Stimulated activated CD4-positive, alpha-beta T cell treated with anti-CD3 and anti-CD28 coated beads, TNF-alpha, amount 100 ng/mL, for 4 hours (primary cell): ENCODE measurements at places on chromosomes 2 and 18.
A peak's percentile ranks its signal among the peaks of the same experiment; 100 is the strongest.

GRCh38 chr2:37454851-37455762 is 110.7 kb downstream of the QPCT start:
- no peak for DNase-seq

GRCh38 chr2:31003749-31004148 is 134.5 kb downstream of the GALNT14 start:
- DNase-seq, result no peak

DNA sequence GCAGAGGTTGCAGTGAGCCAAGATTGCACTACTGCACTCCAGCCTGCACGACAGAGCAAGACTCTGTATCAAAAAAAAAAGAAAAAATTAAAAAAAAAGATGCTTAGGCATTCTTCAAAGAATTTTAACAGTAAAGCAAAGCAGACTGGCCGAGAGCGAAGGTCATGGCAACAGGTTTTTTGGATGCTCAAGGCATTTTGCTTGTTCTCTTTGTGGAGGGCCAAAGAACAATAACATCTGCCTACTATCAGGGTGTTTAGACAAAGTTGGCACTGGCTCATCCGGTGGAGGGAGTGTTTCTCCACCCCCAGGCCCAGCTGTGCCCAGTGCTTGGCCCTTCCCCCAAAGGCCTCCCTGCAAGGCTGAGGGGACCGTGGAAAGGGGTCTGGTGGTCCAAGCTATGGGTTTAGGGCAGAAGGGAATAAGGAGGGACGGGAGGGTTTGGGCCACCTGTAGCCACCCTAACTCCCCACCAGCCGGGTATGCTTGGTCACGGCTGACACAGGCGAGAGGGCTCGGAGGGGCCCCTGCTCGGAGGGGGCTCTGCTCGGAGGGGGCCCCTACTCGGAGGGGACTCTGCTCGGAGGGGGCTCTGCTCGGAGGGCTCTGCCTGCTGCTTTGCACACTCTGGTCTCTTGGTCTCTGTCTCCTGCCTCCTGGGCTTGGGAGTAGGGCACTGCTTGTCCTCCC is 26.7 kb upstream of the ALLC start:
- DNase-seq, result no peak

GRCh38 chr2:71277536-71278103 is 50.7 kb upstream of the PAIP2B start:
- no peak for DNase-seq

GRCh38 chr2:241933179-241933911 is 63.8 kb downstream of the RTP5 start:
- DNase-seq, result no peak

- peak; percentile 50 for DNase-seq
Observed at GRCh38 chr2:19863303-19864041, 38.3 kb downstream of the TTC32 start.

DNA sequence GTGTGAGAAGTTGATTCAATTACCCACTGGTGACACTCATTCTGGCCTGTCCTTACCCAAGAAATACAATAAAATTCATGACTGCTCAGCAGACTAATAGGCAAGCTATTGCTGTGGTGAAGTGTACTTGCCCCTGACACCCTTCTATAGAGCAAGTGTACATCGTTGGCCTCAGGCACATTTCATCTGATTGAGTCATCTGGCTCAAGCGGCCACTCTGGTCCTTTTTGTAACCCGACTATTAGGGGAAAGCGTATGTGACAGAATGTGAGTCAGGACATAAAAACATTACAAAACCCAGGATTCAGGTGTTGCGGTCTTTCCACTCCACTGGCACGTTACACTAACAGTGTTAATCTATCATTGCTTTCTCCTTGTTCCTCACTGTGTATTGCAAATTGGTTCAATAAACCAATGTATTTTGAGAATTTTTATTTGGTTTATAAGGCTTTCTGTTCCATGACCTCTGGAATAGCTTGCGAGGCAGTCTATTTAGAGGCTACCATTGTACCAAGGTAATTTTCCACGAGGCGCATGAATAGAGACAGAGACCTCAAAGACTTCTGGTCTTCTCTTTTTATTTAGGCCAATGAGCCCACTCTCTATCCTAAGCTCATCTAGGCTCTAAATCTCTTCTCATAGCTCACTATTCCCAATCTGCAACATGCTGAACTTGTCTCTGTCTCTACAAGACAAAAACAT is 10.2 kb upstream of the TTC32 start:
- no peak for DNase-seq

GRCh38 chr18:43422518-43422917 is 145.2 kb upstream of the SYT4 start:
- DNase-seq, result no peak

DNA sequence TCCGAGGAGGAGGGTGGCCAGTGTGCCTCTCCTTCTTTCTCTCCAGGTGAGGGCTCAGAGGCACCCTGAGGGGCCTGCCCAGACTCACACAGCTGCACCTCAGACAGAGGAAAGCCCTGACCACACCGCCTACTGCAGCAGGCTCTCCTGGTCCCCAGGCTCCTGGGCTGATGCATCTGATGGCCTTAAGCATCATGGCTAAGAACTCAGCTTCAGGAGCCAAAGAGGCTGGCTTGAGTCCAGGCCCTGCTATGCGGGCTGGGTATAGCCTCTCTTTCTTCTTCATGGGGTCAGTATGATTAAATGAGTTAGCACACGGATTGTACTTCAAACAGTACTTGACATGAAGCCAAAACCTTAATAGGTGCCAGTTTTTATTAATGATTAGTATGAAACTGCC is 89.6 kb downstream of the TGFA start:
- DNase-seq, result no peak

DNA sequence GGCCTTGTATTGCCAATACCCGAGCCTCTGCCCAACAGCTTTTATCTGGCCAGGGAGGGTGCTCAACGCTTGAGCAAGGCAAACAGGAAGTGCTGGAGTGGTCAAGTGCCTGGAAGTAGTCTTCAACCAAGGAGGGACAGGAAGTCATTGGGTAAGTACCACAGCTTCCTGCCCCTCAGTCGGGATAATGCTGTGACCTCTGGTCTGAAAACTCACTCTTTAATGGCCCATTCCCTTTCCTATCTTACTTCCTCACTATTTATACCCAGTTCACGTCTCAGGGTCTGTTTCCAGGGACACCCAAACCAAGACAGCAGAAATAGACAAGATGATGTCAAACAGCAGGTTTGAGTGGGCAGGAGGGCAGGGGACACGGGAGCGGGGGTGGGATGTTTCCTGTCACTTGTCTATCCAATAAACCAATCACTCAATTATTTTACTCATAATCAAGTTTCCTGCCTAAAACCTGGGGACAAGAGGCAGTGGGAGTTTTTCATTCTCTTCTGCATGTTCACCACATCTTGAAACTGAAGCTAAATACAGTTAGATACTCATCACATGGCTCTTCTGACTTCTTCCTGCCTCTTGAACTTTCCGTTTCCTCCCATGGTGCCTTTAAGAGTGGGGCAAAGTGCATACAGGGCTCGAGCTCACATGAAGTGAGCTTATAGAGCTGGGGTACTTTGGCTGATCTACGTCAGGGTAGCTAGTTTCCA is 68.9 kb upstream of the CAB39 start:
- peak; percentile 53 for DNase-seq

GRCh38 chr2:23209059-23209458 is 175.9 kb upstream of the KLHL29 start:
- no peak for DNase-seq

DNA sequence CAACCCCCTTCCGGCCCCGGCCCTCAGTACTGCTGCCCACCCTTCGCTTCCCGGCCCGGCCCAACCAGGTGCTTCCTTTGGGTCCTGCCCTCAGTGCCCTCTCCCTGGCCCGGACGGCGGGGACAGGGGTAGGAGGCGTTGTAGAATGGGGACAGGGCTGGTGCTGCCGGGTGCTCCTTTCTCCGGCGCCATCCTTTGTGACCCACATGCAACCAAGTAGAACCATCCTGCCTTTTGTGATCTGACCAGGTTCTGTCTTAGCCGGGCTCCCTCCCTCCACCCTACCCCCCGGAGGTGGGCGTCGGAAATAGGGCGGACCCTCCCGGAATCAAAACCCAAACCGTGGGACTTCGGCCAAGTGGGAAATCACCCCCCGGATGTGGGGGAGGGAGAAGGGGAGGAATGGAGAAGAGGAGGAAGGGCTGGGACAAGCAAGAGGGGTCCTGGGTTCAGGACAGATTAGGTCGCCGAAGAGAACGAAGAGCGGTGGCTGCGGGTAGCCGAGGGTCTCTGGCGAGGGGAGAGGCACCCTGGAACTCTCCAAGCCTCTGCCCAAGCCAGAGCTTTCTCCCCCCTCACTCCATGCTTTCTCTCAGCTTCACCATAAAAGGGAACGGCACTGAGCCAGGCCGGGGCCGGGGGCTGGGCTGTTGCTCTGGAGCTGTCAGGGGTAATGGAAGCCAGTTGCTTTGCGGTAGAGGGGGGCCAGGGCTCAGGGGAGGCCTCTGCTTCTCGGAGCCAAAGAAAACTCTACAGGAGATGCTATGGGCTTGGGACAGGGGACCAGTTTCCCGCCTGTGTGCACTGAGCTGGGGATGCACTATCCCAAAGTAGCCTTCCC is 756 bp upstream of the OST4 start:
- DNase-seq, result no peak

DNA sequence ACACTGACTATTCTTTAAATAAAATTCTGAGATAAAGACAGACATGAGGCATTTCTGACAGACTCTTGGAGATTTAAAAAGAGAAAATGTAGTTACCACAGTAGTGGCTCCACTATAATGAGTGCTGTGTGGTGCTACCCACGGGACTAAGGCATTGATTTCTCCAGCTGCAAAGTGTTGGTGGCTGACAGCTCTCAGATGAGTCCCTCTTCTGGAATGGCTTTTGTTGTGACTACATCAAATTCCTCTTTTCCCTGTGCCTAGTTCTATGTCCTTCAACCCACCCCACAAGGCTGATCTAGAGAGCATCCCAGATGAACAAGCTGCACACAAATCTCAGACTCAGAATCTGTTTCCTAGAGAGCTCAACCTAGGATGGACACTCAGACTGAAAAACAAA is 884.8 kb upstream of the ZEB2 start:
- no peak for DNase-seq

DNA sequence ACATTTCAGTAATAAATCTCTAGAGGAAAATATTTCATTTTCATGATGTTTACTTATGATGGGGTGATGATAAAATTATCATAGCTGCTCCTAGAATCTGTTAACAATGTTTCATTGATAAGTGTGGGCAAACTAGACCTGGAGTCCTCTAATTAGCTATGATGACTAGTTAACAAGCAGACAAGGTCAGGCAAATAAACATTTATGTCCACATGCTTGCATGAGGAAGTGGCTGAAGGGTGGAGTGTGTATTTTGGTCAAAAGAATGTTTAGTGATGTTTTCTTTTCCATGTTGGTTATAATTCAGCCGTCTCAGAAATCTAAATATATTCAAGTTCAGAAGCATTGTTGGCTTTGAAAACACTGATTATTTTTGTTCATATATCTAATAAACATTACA is 99.9 kb upstream of the FN1 start:
- DNase-seq, result no peak

DNA sequence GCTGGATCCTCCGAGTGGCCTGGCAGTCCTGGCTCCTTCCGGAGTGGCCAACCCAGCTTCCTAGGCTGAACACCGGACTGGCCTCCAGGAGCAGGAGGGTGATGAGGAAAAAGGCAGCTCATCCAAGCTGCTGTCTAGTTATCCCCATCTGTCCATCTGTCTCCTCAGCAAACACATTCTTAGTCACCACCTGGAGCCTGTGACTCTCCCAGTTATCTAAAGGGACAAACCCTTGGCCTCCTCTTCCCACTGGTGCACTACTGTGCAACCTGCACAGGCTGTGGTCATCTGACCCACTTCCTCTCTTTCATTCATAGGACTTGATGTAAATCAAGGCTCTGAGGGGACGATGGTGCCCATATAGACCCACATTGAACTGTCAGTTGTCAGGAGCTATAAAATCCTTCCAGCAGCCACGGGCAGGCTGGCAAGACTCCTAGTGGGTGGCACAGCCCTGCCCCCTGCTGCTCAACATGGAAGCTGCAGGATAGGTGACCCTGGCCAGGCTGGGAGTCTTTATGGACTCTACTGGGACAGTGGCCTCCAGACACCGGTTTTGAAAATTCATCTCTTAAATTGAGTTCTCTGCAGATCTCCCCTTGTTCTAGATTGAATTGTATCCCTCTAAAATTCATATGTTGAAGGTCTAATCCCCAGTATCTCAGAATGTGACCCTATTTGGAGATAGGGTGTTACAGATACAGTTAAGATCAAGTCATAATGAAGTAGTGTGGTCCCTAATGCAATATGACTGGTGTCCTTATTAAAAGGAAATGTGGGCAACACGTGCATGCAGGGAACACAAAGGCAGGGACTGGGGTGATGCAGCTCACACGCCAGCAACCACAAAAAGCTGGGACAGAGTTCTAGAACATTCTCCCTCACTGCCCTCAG is 29.3 kb upstream of the DUSP2 start:
- DNase-seq, result peak; percentile 75

DNA sequence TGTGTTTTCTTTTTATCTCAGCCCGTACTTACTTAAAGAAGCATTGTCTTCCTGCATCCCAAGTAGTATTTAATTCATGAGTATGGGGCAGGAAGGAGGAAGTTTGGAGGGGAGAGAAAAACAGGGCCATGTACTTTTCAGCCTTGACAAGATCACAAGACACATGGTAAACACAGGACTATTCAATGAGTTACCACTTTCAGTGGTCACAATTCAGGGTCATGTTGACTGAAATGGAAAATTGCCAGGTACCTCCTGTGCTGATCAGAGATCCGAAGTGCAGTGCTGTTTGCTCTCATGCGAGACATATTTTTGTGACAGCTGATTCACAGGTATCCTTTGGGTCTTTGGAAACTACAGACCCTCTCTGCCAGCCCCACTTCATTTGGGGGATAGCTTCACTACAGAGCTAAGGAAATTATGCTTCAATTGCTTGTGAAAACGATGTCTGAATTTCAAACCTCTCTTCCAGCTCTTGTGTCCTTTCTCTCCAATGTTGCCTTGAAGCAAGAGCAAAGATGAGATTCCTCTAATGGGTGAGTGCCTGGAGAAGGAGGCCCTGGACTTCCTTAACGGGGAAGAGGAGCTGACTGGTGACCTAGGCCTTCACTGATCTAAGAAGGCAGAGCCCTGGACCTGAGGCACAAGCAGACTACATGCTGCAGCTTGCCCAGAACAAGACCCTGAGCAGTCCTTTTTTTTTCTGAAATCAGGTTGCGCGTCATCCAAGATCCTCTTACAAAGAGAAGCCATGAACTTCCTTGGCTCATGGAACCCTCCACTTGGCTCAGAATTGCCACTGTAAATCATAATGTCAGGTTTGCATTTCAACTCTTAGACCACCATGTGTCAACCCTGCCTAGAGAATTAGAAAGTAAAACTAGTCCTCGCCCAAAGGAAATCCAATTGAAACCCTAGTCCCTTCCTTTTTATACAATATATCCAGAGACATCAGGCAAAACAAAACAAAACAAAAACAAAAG is 44.1 kb downstream of the EVA1A start:
- no peak for DNase-seq
